ENCODE measurements at places on chromosomes 16 and 17.

- DNase-seq, result no peak
Measured at GRCh38 chr16:19710191-19710908, 7.7 kb downstream of the KNOP1 start.

GRCh38 chr16:84808826-84809225 is 11.0 kb upstream of the CRISPLD2 start:
- DNase-seq, result no peak

DNA sequence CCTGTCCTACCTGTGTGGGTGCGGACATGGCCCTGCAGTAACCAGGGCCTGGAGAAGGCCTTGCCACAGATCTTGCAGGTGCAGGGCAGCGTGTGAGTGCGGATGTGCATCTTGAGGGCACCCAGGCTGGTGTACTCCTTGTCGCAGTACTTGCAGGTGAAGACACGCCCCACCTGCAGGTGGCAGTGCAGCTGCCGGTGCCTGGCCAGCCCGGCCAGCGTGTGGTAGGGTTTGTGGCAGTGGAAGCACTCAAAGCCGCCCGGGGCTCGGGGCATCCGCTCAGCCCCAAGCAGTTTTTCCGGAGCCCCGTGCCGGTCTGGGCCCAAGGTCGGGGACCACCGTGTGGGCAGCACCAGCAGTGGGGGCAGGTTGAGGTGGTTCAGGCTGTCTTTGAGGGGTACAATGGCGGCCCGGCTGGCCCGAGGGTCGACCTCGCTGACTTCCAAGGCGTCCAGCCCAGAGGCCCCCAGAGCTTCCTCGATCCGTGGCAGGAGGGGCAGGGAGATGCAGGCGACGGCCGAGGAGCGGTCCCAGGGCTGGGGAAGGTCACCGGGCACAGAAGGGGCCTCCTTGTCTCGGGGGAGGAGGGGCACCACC is 5.1 kb downstream of the SNAI3 start:
- peak; percentile 62 for DNase-seq

DNA sequence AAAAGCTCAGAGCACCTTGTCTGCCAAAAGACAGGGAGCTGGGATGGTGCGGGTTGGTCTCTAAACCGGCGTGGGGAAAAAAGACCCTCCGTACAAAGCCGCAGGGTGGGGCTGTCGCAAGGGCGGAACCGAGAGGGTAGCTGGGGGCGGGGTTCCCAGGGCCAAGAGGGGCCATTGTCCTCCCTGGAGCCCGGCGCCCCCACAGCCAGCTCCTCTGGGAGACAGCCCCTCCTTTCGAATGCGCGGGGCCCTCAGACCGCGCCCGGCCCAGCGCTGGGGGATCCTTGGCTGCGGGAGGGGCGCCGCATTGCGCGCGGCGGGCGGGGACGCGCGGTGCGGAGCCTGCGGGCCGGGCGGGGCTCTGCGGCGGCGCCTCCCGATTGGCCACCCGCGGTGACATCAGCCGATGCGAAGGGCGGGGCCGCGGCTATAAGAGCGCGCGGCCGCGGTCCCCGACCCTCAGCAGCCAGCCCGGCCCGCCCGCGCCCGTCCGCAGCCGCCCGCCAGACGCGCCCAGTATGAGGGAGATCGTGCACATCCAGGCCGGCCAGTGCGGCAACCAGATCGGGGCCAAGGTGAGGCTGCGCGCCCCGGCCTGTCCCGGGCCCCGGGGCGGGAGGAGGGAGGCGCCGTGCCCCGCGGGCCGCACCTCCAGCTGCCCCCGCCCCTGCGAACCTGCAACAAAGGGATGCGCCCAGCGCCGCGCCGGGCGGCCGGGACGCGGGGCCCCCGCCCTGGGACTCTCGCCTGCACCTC is at the start of gene TUBB3:
Gene TUBB3, plus strand, starts transcription at position 459 of the 756 bp plus-strand sequence. Its CDS starts 60 bp downstream, at position 519.
- DNase-seq, result peak; percentile 98

DNA sequence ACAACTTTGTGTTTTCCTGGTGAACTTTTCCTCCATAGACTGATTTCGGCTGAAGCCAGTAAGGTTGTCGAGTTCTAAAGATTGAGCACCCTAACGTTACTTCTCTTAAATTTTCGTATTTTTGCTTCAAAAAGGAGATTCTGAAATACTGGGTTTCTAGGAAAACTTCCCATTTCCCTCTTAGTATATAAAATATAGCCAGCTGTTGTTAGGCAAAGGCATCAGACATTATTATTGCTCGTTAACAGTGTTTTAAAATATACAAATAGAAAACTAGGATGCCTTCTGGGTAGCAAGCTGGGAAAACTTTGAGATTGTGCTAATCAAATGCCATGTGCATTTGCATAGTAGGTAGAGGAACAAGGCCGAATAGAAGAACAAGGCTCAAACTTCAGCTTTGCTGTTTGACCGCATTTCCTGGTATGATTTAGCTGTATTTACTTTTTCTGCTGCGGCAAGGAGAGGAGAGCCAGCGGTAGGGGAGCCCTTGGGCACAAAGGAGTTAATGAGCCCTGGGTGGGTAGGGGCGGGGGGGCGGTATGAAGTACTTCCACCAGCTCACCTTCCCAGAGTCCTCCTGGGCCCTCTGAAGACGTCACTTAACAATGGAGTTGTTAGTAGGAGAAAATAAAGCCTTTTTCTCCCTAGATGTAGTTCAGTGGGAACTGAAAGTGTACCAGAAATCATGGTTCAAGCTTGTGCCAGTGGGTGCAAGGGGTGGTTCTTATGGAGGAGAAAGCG is 151.9 kb downstream of the MSI2 start:
- DNase-seq, result peak; percentile 78

DNA sequence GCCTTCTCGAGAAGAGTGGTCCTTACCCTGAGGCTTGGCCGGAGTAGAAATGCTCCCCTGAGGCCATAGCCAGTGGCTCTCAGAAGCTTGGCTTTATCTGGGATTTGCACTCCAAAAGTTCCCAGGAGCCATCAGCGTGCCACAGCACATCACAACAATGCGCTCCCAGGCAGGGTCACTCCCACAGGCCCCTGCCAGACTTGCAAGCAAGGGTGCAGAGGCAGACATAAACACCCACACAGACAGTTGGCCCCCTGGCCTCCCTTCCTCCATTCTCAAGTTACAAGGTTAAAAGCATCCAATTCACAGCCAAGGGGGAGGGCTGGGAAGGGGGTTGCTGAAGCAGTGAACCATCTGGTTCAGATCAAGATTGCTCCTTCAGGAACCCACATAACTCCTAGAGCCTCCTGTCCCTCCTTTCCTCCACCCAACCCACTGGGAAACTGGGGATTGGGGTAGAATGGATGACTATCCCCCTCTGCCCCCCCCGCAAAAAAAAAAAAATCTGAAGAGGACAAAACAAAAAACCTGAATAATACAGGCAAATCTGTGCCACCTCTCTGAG is 1.8 kb downstream of the ST3GAL2 start:
- peak; percentile 78 for DNase-seq

GRCh38 chr16:16857603-16858283 is 478.8 kb downstream of the NPIPA7 start:
- DNase-seq, result no peak

DNA sequence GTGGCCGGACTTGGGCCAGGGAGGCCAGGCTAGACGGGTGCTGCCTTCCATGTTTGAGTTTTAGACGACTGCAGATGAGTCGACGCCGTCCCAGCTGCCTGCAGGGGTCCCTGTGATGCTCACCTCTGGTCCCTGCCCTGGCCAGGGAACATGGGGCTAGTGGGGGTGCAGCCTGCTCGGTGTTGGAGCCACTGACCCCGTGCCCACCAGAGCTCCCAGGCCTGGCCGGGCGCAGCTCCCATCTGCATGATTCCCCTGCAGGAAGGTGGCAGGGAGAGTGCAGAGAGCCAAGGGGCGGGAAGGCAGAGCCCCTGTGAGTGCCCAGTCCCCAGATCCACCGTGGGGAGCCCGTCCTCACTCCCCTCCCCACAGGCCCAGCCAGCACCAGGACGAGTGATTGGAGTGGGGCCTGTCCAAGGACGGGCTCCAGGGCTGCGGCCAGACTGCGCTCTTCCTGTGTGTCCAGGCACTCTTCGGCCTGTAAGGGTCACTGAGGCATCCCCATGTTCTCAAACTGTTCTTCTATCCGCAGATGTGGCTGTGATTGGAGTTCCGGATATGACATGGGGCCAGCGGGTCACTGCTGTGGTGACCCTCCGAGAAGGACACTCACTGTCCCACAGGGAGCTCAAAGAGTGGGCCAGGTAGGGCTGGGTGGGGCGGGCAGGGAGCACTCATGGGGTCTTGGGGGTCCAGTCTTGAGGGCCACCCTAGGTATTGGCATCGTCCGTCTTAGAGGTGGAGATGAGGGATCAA is 26.0 kb upstream of the CDH15 start:
- DNase-seq, result no peak

DNA sequence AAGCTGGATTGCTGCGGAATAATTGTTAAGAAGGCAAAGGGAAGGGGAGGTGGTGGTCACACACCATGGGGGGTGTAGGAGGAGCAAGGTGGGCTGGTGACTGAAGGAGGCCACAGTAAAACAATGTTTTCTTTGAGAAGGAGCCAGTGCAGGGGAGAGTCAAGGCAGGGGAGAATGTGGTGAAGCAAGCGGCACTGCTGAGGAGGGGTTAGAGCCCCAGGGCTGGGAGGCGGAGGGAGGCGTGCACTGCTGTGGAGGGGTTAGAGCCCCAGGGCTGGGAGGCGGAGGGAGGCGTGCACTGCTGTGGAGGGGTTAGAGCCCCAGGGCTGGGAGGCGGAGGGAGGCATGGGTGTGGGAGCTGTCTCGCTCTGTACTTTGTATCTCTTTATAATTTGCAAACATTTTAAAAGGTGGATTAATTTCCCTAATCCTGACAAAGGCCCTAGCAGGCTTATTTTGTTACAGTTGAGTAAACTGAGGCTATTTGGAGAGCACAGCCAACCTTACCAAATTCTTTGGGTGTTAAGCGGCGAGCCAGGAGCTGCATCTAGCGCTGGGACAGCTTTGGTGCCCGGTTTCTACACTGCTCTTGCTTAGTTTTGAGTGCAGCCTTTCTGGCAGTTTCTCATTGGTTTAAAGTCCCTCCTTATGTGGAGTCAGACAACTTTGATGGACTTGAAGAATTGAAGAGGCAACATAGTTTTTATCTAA is 20.9 kb downstream of the RPTOR start:
- peak; percentile 69 for DNase-seq

DNA sequence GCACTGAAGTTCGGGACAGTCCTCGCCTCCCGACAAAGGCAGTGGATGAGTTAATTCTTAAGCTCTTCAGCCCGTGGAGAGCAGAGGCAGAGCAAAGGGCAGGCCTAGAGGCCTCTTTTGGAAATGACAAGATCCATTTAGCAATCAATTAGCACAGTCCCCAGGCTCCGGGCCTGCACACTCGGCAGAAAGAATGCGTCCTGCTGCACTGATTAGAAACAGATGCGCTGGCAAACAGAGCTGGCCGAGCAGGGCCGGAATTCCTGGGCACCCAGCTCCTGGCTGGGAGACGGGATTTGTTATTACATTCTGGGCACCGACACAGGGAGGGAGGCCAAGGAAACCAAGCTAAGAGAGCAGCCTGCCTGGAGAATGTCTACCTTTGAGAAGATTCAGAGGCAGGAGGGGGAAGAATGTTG is 162.9 kb downstream of the COPRS start:
- no peak for DNase-seq

DNA sequence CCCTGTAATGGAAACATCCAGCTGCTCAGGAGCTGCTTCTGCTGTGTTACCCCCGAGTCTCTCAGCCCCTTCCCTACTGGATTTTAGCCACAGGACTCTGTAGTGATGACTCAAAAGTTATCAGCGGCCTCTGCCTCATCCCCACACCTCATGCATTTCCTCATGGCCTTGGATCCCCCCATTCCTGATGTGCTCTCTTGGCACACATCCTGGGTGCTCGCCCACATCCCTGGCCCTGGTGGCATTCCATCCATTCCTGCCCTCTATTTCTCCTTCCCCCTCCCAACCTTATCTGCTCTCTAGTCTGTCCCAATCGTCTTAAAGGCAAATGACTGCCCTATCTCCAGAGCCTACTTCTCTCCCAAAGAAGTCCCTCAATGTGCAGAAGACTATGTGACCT is 24.6 kb downstream of the MARF1 start:
- DNase-seq, result no peak

- no peak for DNase-seq
Measured at GRCh38 chr17:75910699-75911098, 6.0 kb upstream of the MRPL38 start.

- no peak for DNase-seq
Measured at GRCh38 chr16:72878301-72879269, 169.3 kb downstream of the ZFHX3 start.

DNA sequence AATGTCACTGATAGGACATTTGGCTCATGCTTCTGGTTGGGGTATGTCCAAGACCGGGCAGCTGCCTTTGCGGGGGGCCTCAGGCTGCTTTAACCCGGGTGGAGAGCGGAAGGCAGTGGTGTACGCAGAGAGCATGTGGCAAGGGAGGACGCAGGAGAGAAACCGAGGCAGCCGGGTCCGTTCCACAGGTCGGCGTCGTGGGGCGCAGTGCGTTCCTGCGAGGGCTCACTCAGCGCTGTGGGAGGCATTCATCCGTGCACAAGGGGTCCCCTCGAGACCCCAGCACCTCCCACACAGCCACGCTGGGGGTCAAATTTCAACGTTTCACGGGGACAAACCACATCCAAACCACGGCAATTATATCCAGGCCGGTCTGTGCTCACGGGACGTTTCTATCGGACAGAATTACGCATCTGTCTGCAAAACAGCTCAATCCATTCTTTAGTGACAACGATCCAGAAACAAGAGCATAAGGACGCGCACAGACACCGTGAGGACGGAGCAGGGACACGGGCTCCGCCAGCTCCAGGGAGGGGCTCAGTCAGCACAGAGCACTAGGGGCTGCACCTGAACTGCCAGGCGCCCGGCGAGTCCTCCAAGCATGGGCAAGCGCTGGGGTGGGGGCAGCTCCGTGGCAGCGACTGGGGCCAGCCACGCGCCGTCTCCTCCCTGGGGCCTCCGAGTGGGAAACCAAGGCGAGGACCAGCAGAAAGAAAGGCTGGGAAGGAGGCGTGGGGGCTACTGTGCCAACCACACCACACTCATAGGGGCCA is 108.4 kb upstream of the METRNL start:
- DNase-seq, result peak; percentile 52

GRCh38 chr17:41692722-41693521 is 4.2 kb downstream of the EIF1 start:
- DNase-seq, result no peak

DNA sequence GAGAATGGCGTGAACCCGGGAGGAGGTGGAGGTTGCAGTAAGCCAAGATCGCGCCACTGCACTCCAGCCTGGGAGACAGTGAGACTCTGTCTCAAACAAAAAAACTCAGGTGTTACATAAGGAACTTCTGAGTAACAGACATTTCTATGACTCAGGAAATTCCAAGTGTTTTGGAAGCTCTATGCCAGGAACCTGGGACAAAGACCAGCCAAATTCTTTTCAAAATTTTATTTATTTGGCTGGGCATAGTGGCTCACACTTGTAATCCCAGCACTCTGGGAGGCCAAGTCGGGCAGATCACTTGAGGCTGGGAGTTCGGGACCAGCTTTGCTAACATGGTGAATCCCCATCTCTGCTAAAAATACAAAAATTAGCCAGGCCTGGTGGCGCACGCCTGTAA is 5.2 kb upstream of the SH2B1 start:
- no peak for DNase-seq

- no peak for DNase-seq
Measured at GRCh38 chr17:5464717-5465507, 3.9 kb downstream of the DHX33 start.
